Ovary (tissue), 10 donors: ENCODE measurements at places on chromosomes 12 and 14. TPM values are rescaled to one million over a fixed set of nuclear protein-coding genes. Genes with fewer than 3 reads are reported as not detected.

GRCh38 chr14:91968280-91968679, 20.8 kb upstream of the FBLN5 start:
- no peak for DNase-seq

GRCh38 chr14:99348816-99349614, 77.0 kb upstream of the BCL11B start:
- no peak for DNase-seq

GRCh38 chr12:109792992-109793391, 40.2 kb downstream of the TRPV4 start:
- DNase-seq = no peak

DNA sequence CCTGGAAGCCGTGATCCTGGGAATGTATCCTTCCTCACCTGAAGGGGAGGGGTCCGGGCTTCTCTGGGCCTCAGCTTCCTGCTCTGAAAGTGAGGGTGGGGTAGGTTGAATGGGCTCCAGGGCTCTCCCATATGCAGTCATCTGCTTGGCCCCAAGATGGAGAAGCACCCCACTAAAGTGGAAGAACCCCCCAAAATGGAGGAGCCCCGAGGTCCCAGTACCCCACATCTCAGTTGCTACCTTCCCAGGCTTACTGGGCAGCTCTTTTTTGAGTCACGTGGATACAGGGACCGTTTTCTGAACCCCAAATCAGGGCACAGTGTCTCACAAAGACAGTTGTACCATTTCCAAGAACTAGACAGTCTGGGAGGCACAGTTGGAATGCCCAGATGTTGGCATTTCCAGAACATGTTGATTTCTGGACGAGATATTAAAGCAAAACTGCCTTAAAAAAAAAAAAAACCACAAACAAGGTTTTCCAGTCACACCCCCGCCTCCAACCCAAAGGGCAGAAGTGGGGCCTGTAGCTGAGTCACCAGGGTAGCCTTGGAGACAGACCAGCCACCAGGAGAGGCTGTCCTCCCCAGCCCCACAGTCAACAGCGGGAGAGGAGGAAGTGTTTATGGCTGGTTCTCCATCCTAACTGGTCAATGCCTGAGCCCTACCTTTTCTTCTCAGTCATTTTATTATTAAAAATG, 12.1 kb downstream of the VASH1 start:
- peak; percentile 88 for DNase-seq

GRCh38 chr12:96258104-96258961, 64.2 kb downstream of the ELK3 start:
- DNase-seq = peak; percentile 57

Gene RALGAPA1
- polyA plus RNA-seq = 33.4 TPM

Gene SERPINA10
- not detected for polyA plus RNA-seq

DNA sequence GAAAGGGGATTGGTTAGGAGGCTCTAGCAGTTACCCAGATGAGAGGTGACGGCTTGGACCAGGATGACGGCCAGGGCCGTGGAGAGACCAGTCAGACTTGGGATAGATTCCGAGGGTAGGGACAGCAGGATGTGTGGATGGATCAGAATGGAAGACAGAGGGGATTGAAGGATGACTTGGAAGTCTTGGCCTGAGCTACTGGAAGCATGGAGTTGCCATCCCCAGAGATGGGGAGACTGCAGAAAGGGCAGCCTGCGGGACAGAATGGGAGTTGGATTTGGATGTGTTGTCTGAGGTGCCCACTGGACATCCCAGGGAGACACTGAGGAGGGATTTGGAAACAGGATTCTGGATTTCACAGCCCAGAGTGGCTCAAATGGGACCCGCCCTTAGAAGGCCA, 102.3 kb downstream of the CALM1 start:
- DNase-seq = no peak

GRCh38 chr14:30204431-30204980, 276.9 kb upstream of the PRKD1 start:
- no peak for DNase-seq

DNA sequence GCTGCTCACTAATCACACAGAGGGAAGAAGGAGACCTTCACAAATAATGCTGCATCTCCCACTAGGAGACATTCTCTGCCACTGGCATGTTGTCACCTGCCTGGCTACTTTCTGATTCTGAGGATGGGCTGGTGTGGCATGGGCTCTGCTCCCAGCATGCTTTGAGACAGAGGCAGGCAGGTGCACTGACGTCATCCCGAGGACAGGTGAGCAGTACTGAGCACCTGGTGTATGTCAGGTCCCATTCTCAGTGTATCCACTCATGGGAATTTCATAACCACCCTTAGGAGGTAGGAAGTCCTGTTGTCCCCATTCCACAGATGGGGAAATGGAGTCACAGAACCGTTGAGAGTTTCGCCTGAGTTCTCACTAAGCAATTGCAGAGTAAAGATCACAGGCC, 597.9 kb downstream of the VRK1 start:
- no peak for DNase-seq

GRCh38 chr14:73606271-73606670, 6.0 kb upstream of the ACOT6 start:
- no peak for DNase-seq

GRCh38 chr12:21296751-21297406, 37.8 kb downstream of the SLCO1A2 start:
- no peak for DNase-seq

Gene TOMM20L
- not detected for polyA plus RNA-seq

DNA sequence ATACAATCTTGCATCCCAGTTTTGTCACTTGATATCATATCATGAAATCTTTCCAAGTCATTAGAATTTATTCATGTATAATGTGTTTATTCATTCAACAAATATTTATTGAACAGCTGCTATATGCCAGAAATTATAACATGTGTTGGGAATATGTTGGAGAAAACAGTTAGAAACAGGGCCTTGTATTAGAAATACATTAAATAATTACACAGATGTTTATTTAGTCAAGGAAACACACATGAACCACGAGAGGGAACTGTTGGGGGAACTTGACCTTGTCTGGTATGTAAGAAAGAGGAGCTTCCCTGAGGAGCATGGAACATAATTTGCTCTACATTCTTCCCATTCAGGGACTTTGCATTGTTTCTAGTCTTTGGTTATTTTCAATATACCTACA, 191.7 kb upstream of the FRMD6 start:
- DNase-seq = no peak

Gene JKAMP
- 30.6 TPM for polyA plus RNA-seq

GRCh38 chr12:47068539-47068938, 10.9 kb upstream of the PCED1B start:
- DNase-seq = no peak

GRCh38 chr12:117120787-117121186, 21.6 kb upstream of the TESC start:
- DNase-seq = no peak

- DNase-seq = no peak
These were observed 10.7 kb downstream of the NKX2-1 start for GRCh38 chr14:36509069-36509917.

- DNase-seq = no peak
These were observed 609.5 kb downstream of the AACS start for GRCh38 chr12:125674554-125675338.

Gene GNB3
- 1.8 TPM for polyA plus RNA-seq
